ENCODE measurements at places on chromosomes 2 and 18. TPM values are rescaled to one million over a fixed set of nuclear protein-coding genes. Genes with fewer than 3 reads are reported as not detected.
A peak's percentile ranks its signal among the peaks of the same experiment; 100 is the strongest.

DNA sequence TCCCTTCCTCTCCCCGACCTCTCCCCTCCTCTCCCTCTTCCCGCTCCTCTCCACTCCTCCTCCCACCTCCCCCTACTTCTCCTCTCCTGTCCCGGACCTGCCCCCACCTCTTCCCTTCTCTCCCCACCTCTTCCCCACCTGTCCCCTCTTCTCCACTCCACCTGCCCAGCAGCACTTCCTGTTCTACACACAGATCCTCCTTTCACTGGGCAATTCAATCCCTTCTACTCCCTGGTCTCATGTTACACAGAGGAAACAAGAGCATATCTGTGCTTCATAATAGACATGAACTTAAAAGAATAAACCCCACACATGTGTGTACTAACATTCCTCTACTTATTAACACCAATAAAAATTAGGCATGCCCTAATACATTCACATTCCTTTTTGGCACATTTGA, 34.8 kb downstream of the TIMM21 start:
- no peak for DNase-seq

GRCh38 chr2:10303181-10303693, 533 bp downstream of the HPCAL1 start:
- peak; percentile 41 for DNase-seq

DNA sequence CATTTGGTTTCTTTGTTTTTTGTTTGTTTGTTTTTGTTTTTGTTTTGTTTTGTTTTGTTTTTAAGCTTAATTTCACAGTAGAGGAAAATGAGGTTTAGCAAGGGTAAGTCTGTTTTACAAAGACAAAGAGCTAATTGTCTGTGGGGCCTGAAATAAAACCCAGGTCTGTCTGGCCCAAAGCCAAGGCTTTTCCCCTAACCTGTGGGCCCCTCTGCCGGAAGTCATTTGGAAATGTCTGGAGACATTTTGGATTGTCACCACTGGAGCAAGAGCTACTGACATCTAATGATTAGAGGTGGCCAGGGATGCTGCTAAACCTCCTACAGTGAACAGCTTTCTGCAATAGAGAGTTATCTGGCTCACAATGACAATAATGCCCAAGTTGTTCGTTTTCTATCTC, 167.2 kb downstream of the MAP2 start:
- no peak for DNase-seq

- no peak for DNase-seq
Observed at GRCh38 chr2:104428155-104428554, 425.8 kb upstream of the POU3F3 start.

DNA sequence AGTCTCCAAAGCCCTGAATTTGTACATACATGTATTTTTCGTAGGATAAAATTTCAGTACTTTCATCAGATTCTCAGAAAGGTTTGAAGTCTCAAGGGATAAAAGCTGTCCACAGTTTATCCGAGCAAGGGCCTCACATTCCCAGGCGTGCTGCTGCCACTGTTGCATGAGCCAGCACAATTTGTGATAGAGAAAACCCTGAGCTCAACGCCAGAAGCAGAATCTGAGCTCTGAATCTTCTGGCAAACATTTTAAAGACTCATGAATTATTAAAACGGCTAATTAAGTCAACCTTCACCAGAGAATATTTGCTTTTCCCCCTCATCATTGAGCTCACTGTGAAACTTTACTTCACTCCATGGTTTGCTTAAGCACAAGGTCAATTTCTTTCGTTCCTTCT, 38.5 kb upstream of the STPG4 start:
- DNase-seq, result peak; percentile 49

- DNase-seq, result no peak
Observed at GRCh38 chr2:188196343-188197008, 95.2 kb upstream of the GULP1 start.

GRCh38 chr2:219459460-219460311, 25.0 kb downstream of the SPEG start:
- DNase-seq, result peak; percentile 88

DNA sequence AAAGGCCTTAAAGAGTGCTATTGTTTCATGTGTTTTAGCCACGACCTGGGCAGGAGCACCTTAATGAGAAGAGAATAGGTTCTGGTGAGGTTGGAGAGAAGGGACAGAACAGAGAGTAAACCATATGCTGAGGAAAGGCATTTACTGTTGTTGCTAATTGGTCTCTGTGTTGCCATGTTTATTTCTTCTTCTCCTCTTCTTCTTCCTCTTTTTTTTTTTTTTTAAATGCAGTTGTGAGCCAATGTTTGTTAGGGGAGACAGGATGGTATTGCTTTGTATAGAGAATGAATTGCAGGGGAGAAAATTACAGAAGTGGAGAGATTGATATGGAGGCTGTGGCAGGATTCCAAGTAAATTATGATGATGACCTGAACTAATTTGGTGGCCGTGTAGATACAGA, 2.6 kb downstream of the SCN9A start:
- DNase-seq, result no peak

- no peak for DNase-seq
Observed at GRCh38 chr2:15842758-15843666, 97.3 kb upstream of the MYCN start.

DNA sequence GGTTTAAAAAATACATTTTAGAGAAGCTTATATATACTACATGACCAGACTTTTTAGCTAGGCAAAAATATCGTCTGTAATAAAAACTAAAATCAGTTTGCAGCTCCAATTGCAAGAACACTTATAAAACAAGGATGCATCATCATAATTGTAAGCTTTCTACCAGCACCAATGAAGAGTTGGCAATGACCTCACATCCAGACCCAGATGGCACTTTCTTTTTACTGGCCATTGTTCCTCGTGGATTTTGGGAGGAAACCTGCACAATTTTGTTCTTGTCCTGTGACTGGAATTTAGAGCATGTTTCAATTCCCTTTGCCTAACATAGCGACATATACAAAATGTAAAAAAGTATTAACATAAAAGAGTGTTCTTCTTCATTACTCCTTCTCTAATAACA, 174.3 kb downstream of the ZNF521 start:
- no peak for DNase-seq

DNA sequence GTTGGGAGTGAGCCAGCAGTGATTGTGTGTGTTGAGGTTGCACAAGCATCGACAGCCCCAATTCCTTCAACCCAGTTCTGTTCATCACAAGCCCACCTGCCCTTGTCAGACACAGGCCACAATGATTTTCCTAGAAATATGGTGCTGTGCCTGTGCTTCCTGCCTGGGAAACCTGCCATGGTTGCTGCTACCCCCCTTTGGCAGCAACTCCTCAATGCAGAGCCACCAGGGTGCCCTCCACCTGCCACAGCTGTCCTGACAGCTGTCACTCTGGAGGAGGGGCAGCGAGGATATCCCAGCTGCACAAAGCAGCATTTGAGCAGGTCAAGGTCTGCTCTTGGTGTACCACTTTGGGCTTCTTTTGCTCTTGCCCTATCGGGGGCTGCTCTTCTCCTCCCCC, 27.1 kb downstream of the SMIM21 start:
- DNase-seq, result peak; percentile 54

DNA sequence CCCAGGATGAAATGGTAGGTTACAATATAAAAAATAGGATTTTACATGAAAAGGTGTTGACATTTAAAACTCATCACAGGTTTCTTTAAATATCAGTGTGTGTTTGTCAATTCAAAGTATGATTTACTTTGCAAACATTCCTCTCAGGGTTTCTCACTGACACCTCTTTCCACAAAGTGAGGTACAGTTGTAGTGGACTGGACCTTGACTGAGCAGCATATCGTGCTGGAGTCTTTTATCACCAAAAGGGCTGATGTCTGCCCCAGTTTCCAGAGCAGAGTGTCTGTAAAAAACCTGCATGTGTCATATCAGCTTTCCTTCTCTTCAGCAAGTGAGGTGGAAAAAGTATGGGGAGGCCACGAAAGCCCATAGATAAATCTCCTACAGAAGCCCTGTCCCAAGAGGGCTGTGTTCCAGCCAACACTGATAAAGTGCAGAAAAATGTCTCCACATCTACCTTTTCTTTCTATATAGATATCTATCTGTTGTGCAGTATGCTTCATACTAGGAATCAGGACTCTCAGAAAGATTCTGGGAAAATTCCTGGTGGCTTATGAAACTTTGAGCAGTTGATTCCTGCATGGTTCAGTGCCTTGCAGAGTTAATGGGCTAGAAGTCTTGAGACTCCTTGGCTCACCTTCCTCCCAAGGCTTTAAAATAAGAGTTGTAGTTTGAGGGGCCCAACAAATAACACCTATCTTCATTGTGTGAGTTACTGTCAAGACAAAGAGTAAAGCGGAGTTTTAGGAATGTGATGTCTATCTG, 6.9 kb downstream of the ACYP2 start:
- no peak for DNase-seq

- peak; percentile 21 for DNase-seq
Observed at GRCh38 chr2:178632729-178633128, 152.5 kb downstream of the PLEKHA3 start.

The KCNIP3 gene
- total RNA-seq, result 4.9 TPM

The GPR39 gene
- total RNA-seq, result 0.59 TPM

All from myocyte (in vitro differentiated cells).